H54 (cell line): ENCODE measurements at places on chromosomes 1 and 21.
A peak's percentile ranks its signal among the peaks of the same experiment; 100 is the strongest.

DNA sequence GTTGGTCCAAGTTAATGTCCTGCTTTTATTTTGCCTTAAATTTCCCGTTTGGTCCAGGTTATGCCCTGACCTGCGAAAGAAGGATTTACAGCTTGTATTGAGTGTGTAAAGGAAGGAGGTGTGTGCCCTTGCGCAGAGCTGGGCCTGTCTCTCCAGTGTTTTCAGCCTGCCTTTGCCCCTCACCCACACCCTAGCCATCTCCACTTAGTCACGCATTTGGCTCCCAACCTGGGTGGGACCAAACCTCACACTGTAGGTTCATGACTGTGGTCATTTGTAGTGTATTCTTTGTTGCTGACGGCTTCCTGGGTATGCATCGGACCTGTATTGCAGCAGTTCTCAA lies 572 bp upstream of the SRSF10 start:
- peak; percentile 51 for DNase-seq

- DNase-seq, result no peak
Measured at GRCh38 chr1:1899266-1899966, 8.5 kb upstream of the GNB1 start.

DNA sequence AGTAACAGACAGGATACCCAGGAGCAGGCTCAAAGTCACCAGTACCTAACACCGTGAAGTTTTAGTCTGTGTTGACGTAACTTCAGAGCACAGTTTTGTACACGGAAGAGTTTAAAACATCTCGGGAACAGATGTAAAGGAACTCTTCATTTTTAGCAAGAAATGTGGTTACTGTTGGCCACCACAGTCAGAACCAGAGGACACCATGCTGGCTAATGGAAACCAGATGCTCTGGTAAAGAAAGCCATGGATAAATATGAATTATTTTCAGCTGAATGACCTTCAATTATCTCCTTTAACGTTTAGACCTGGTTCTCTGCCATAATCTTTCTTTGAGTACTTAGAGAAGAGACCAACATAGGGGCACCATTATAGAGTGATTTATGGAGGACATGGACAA lies 115.9 kb downstream of the NTMT2 start:
- no peak for DNase-seq

GRCh38 chr1:230891413-230891812 lies 23.1 kb upstream of the C1orf198 start:
- DNase-seq, result no peak

DNA sequence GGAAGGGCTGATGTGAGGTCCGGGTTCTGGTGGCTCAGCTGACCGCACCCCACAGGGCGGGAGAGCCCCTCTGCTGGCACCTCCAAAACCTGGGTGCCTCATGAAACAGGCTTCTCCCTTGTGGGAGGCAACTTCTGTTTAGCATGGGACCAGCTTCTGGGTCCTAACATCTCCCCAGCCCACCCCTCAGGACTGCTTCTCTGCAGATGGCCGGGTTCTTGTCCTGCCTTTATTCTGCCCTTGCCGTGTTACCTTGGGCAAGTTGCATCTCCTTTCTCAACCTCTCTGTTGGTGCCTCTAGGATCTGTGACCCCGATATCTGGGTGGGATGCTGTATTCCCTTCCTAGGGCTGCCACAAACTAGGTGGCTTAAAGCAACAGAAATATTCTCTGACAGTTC lies 15.0 kb upstream of the TTC22 start:
- DNase-seq, result no peak

DNA sequence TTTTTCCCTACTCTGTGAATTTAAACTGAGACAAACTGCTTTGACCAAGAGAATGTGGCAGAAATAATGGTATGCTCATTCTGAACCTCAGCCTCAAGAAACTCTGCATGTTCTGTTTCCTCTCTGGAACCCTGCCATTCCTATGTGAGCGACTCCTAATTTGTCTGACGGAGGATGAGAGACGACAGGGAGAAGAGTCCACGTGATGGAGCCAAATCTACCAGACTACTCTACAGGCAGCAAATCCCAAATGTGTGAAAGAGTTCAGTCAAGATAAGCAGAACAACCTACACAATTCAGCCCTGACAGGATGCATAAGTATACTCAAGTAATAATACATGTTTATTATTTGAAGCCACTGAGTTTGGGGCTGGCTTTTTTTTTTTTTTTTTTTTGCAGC lies 153.5 kb downstream of the DPYD start:
- no peak for DNase-seq

DNA sequence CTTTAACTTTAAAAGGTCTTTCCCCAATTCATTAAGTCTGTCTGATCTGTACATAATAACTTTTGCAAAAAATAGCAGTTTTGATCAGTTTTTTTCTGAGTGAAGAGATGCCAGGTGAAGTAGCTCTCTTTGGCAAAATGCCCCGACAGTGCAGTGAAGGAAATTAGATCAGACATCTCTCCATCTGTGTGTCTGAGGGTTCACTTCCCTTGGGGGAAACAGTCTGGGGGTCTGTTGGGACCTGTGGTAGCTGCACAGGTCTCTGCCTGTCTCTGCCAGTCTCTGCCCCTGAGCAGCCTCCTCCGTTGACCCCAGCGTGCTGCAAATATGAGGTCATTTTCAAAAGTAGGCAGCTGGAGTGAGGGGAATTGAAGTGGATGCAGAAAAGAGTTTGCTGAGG lies 54.5 kb downstream of the TBCE start:
- no peak for DNase-seq

GRCh38 chr21:32300117-32300681 lies 1.5 kb downstream of the MRAP start:
- DNase-seq, result no peak

DNA sequence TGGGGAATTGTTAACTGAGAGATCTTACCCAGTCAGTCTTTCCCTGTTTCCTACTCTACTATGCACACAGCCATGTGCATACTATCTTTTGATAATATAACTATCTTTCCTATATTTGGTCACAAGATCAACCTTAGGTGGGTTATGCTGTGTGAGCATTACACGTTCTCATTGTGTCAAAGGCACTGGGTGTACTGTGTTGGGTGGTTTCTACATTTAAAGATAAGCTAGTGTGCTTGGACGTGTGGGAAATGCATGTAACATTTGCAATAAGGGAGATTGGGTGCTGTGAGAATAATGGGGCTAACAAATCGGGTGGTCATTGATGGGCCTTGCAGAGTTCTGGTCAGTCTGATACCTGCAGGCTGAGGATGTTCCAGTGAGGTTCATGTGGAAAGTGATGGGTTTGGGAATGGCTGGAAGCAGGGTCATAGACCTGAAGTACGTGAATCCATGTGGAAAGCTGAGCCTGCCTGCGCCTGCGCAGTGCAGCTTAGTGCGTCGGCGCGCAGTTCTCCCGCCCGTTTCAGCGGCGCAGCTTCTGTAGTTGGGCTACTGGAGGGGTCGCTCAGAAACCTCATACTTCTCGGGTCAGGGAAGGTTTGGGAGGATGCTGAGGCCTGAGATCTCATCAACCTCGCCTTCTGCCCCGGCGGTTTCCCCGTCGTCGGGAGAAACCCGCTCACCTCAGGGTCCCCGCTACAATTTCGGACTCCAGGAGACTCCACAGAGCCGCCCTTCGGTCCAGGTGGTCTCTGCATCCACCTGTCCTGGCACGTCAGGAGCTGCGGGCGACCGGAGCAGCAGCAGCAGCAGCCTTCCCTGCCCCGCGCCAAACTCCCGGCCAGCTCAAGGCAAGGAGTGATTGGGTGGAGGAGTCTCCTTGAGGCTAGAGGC lies at the start of gene MSH4:
Gene MSH4 (plus strand): TSS at position 507 of the 897 bp plus-strand sequence. CDS start 104 bp downstream, at position 611.
- DNase-seq, result no peak

DNA sequence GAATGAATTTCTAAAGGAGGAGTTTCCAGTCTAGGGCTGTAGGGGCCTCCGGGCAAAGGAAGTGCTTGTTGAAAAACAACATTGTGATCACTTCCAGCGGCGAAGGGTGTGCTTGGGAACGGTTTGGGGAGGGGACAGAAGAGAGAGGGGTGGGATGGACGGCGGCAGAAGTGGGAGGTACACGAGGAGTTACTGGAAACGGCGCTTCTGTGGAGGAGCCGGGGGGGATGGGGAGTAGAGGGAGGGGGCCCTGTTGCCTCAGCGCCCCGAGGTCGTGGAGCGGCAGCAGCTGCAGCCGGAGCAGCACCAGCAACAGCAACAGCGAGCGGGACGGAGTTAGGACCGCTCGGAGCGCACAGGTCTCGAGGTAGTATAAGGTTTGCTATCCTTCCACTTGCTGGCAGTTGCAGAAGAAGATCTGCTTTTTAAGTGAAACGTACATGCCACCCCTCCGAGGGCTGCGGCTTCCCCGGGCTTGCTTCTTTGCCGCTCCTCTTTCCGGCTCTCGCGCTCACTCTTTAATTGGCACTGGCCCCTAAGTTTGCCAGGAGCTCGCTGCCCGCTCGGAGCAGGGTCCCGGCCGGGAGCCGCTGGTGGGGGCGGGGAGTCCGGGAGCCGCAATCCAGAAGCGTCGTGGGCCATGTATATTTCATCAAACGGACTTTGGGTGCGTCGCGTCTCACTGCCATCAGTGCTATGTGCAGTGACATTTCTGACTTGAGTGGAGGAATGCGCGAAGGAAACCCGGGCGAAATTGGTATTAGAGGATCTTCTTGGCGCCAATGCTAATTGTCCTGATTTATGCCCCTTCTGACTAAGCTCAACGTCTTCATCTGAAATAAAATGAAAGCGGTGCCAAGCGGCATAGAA lies 771 bp upstream of the NTNG1 start:
- DNase-seq, result peak; percentile 48

DNA sequence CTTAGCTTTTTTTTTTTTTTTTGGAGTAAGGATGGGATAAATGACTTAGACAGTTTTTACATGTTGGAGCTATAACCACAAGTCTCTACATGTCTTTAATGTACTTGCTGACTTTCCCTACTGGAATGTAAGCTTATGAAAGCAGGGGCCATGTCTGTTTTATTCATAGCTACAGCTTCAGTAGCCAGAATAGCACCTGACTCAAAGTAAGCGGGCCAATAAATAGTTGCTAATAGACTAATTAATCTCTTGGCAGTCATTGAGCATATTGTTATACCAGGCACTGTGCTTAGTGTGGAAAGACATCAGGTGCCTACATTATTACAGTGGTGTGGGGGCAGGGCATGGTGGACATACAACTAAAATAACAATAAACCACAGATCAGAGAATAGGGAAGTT lies 84.4 kb upstream of the HOOK1 start:
- no peak for DNase-seq

- no peak for DNase-seq
Measured at GRCh38 chr21:15297824-15298223, 233.0 kb upstream of the NRIP1 start.
